Activated T-cell treated with anti-CD3 and anti-CD28 coated beads, Interleukin-2, amount 50 U/mL, for 24 hours (primary cell): ENCODE measurements at places on chromosomes 1 and 21.

DNA sequence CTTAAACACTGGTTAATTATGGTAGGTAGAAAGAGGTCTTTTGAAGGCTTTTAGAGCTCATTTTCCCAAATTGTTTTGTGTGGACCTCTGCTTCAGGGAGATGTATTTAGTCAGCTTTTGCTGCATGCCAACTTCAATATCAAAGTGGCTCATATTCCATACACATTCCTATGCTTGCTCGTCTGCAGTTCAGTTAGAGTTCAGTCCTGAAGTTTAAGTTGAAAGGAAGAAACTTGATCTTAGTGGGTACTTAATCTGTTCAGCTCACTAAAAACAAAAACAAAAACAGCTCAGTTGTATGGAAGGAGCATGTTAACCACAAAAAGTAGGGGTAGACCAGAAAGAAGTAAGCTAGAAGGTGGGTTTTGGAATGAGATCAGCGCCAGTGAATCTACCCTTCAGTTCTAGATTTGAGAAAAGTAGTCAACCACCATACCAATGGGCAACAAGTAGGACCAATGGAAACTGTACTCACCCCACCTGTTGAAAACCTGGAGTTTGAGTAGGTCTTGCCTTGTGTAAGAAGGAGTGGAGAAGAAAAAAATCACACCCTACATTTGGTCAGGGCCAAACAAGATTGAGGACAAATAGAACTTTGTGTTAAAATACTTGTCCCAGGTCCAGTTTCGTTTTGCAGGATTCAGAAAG, 58.0 kb downstream of the LEPR start:
- no peak for DNase-seq

- DNase-seq = no peak
Measured at GRCh38 chr1:88399690-88400089, 284.4 kb upstream of the PKN2 start.

- DNase-seq = no peak
Measured at GRCh38 chr1:61116421-61116820, 34.1 kb downstream of the NFIA start.

DNA sequence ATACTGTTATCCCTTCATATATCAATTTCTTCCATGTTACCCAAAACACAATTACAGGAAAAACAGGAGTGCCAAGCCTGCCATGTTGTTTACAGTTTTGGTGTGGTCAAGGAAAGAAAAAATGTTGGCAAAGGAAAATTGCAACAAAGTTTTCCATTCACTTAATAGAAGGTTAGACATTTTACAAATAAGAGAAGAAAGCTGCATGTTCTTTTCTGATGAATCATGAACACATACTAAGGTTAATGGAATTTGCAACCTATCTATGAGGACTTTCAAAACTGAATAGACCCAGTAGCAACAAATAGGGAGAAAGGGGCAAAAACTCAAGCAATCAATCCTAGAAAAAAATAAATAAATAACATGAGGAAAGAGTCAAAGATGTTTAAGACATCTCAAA, 556.7 kb downstream of the DPYD start:
- no peak for DNase-seq

GRCh38 chr1:43285269-43285990, at the start of gene C1orf210:
TSS of gene C1orf210 (minus strand) at chr1:43285581. CDS start at chr1:43283270, 2,311 bp downstream.
- no peak for DNase-seq

DNA sequence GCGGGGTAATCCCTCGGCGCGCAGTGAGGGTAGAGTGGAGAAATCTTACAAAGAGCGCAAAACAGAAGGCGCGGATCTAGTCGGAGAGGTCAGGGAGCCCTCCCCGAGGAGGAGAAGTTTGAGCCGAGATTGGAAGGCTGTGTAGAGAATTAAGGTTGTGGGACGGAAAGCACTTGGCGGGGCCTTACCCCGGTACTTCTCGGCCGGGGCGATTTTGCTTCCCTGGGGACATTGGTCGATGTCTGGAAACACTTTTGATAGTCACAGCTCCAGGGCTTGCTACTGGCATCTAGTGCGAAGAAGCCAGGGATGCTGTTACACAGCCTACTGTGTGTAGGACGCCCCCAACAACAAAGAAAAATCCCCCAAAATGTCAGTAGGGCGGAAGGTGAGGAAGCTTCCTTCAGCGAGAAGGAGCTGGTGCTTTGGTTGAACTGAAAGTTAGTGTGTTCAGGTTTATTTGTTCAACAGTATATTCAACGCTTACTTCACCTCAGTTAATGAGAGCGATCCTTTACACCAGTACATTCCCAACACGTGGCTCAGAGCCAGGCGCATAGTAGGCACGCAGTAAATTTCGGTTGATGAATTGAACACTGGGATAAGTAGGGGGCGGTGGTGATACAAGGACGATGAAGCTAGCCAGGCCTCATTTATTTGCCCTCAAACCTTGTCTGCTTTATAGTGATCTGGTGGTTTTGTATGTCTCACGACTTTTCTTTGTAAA, 807 bp downstream of the CEP85 start:
- no peak for DNase-seq

DNA sequence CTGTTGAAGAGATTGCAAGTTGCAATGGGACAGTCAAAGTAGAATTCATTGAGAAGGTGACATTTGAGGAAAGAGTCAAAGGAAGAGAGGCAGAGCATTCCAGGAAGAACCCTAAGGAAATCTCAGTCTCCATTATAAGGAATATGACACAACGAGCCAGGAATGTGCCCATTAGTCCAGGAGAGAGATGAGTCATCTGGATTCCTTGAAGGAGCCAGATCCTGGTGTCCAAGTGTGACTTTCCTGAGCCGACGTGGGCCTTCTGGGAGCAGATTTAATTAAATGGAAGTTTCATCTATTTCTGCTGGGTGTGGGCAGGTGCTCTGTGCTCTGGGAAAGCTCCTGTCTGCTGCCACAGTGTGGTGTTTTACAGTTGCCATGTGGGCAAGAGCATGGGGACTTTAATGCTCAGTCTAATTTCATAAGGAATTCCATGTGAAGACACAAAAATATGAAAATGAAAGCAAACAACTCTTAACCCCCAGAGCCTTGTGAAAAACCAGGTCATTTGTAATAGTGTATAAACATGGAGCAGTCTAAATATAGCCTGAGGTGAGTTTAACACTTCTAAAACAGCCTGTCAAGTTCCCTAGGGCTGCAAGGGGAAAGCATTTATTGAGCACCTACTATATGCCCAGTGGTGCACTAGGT, 111.4 kb upstream of the ARTN start:
- no peak for DNase-seq

GRCh38 chr1:87169263-87169910, 159.3 kb upstream of the LMO4 start:
- no peak for DNase-seq

- DNase-seq = no peak
Measured at GRCh38 chr1:208118841-208119606, 125.2 kb downstream of the PLXNA2 start.

- DNase-seq = no peak
Measured at GRCh38 chr1:60893136-60893930, 189.0 kb upstream of the NFIA start.

DNA sequence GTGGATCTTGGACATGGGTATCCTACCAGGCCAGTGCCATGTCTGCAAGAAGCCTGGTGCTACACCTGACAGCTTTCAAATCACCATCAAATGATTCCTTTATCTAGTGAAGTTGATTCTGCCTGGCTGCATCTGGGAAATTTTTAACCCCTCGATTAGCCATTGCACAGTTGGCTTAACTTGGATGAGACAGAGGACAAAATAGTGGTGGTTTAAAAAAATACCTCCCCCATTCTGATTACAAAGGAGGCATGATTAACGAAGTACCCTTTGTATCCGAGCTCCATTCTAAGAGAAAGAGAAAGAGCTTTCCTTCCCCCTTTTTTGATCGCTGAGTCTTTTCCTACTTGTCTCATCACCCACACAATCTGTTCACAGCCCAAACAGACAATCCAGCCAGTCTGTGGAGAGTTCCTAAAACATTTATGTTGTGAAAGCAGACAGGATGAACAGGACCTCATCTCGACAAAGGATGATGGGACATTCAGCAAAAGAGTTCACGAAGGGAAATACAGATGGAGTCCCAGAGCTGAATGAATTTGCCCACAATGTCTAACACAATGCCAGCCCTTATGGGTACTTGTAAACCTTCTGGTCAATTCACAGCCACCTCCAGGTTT, 20.5 kb downstream of the WLS start:
- no peak for DNase-seq

GRCh38 chr1:12426030-12426429, 192.0 kb downstream of the DHRS3 start:
- no peak for DNase-seq

- no peak for DNase-seq
Measured at GRCh38 chr1:225817611-225818061, 7.7 kb downstream of the EPHX1 start.

GRCh38 chr1:42140191-42140590, 13.0 kb upstream of the GUCA2B start:
- DNase-seq = no peak

DNA sequence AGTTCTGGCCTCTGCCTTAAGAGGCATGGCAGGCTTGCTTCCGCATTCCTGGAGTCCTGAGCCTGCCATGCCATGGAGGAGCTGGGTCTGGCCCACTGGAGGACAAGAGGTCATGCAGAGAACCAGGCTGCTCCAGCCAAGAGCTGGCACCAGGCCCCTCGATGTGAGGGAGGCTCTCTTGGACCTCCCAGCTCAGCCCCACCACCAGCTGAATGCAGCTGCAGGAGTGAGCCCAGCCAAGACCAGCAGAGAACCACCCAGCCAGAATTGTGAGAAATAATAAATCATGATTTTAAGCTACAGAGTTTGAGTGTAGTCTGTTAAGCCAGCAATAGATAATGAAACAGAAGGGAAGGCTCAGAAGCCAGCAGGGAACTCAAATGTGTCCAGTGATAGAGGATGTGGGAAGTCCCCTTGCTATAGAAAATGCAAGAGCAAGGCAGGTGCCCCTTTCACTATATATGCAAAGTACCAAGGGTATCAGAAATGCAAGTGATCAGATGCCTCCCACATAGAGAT, 118.4 kb downstream of the HIVEP3 start:
- no peak for DNase-seq

DNA sequence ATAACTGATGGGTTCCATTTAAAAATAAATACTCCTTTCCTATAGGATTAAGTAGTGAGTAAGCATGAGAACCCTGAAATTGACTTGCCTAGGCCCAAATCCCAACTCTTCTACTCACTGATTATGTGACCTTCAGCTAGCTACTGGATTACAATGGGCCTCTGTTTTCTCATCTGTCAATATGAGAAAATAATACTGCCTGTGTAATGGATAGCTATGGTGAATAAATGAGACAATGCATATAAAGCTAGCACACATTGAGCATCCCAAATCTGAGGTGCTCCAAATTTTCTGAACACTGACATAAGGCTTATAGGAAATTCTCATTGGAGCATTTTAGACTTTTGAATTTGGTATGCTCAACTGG, 5.3 kb upstream of the LRRC8C start:
- DNase-seq = no peak

GRCh38 chr1:235375919-235376605, 8.8 kb downstream of the TBCE start:
- no peak for DNase-seq

- DNase-seq = no peak
Measured at GRCh38 chr1:218476385-218476784, 131.2 kb downstream of the TGFB2 start.

DNA sequence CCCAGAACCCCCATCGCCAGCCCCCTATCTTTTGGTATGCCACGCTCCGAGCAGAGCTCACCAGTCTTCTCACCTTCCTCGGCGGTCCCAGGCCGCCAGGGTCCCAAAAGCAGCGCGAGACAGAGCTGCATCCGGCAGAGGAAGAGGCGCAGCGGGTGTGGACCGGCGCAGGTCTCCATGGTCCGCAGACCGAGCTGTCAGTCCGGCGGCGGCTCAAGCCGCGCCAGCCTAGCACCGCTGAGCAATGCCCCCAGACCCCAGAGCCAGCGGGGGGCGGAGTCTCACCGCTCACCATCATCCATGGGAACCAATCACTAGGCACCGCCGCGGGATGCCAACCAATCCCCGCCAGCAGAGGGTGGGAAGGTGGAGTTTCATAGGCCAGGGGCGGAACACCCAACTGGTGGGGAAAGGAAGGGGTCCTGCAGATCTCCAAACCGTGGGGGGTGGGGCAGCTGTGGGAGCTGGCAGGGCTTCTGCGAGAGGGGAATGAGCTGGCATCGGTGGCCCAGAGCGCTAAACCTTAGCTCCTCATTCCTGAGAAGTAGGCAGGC, at the start of gene EPHA10:
EPHA10 (minus strand) TSS at position 233 of the 554 bp plus-strand sequence; CDS start at position 179, 54 bp downstream.
- no peak for DNase-seq

DNA sequence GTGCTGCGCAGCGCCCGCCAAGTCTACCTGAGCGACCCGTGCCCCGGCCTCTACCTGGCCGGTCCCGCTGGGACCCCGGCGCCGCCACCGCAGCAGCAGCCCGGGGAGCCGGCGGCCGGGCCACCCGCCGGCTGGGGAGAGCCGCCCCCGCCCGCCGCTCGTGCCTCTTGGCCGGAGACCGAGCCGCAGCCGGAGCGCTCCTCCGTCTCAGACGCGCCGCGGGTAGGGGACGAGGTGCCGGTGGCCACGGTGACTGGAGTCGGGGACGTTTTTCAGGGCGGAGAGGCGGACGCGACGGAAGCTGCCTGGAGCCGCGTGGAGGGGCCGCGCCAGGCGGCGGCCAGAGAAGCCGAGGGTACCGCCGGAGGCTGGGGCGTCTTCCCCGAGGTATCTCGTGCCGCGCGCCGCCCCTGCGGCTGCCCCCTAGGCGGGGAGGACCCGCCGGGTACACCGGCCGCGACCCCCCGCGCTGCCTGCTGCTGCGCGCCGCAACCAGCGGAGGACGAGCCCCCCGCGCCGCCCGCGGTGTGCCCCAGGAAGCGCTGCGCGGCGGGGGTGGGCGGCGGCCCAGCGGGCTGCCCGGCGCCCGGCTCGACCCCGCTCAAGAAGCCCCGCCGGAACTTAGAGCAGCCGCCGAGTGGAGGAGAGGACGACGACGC, 646 bp downstream of the IER5 start:
- peak; percentile 69 for DNase-seq

GRCh38 chr1:209045331-209046057, 538.0 kb upstream of the CAMK1G start:
- no peak for DNase-seq

GRCh38 chr1:197733324-197733723, 42.0 kb downstream of the DENND1B start:
- no peak for DNase-seq

DNA sequence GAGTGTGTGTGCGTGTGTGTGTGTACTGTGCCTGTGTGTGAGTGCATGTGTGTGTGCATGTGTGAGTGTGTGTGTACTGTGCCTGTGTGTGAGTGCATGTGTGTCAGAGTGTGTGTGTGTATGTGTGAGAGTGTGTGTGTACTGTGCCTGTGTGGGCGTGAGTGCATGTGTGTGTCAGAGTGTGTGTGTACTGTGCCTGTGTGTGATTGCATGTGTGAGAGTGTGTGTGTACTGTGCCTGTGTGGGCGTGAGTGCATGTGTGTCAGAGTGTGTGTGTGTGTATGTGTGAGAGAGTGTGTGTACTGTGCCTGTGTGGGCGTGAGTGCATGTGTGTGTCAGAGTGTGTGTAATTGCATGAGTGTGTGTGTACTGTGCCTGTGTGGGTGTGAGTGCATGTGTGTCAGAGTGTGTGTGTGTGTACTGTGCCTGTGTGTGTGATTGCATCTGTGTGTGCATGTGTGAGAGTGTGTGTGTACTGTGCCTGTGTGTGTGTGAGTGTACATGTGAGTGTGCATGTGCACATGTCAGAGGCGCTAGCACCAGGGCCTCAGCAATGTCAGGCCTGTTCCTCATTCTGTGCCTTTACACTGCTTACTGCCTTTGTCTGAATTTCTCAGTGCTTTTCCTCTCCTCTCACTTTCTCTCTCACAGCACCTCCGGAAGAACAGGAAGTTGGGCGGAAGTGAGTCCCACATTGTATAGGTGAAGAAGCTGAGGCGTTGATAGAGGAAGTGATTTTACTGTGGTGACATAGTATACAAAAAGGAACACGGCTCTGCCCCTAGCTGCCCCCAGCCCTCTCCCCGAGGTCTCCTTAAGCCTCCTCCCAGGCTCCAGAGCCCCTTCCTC, 4.9 kb downstream of the SLC5A9 start:
- peak; percentile 41 for DNase-seq
